Activated naive CD8-positive, alpha-beta T cell treated with anti-CD3 and anti-CD28 coated beads, Interleukin-2, amount 10 ng/mL, durations not matched to agents 7 days and 5 days (primary cell): ENCODE measurements at places on chromosomes 4 and X.

DNA sequence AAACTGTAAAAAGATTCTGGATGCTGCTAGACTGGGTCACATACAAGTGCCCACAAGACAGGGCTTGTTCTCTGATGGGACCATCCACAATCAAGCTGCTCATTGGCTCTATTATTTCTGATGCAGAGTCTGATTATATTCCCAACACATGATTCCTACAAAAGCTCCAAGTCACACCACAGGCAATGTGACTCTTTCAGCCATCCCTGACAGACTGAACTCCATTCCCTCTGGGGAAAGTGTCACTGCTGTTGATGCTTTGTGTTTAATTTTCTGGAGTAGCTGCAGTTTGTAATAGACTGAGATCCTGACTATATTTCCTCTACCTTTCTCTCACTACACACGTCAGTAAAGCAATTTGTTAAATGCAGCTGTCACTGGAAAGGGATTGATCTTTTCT lies 55.4 kb upstream of the BCLAF3 start:
- no peak for DNase-seq

DNA sequence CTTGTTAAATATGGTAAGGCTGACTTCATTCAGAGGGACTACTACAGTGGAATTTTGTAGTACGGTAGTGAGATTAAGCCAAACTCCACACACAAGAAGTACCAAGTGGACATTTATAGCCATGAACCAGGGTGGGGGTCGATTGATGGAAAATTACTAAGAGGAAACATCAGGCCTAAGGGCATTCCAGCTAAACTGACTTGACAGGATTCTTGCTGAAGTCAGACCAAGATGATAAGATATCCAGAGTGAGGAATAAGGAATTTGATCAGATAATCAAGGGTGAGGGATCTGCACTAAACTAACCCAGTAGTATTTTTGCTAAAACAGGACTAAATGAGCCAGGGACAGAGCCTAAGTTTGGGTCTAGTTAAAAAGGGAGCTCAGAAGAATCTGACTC lies 597.5 kb downstream of the RPA4 start:
- DNase-seq, result no peak

DNA sequence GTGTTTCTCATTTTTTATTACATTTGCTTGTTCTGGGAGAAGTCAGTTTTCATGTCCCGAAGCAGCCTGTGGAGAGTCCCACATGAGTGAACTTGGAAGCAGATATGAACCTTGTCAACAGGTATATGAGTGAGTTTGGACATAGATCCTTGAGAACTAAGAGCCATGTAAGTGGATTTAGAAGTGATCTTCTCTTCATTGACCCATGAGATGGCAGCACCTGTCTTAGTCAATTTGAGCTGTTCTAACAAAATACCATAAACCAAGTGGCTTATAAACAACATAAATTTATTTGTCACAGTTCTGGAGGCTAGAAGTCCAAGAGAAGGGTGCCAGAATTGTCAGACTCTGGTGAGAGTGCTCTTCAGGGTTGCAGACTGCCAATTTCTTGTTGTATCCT lies 1043.8 kb downstream of the ADGRL3 start:
- no peak for DNase-seq

- DNase-seq, result no peak
These were observed 127.8 kb downstream of the PHKA2 start for GRCh38 chrX:18855919-18856644.

DNA sequence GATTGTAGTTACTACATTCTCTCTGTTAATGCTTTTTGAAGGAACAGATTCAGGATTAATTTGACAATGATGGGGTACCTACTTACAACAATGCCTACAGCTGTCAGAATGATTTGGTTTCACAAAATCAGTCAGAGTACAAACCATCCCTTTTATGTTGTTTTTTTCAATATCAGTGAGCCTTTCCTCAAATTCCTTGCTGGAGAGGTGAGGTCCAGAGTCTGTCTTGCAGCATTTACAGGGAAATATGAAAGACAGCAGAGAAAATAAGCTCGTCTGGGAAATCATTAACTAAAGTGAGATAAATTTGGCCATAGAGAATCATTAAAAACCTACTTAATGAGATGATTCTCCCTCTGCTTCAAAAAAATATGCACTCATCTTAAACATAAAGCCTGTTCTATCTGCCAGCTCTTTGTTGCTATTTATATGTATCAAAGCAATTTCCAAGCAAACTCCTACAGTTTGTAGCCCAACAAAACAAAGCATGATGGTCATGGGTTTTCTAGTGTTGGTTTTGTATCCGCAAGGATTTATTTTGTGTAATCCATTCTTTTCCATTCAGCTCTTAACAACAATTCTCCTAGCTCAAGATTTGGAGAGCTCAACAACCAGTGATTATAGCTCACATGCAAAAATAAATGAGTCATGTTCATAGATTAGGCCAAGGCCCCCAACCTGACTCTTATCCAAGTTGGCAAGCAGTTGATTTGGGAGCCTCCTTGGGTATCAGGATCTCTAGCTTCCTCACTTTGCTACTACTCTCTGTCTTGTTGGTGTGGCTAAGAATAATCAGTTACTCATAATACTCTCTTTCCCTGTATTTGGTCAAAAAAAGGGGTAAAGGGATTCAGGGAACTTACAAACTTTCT lies 222.6 kb downstream of the ENOX2 start:
- DNase-seq, result no peak

- DNase-seq, result no peak
These were observed 31.4 kb upstream of the BBS12 start for GRCh38 chr4:122701061-122701460.

DNA sequence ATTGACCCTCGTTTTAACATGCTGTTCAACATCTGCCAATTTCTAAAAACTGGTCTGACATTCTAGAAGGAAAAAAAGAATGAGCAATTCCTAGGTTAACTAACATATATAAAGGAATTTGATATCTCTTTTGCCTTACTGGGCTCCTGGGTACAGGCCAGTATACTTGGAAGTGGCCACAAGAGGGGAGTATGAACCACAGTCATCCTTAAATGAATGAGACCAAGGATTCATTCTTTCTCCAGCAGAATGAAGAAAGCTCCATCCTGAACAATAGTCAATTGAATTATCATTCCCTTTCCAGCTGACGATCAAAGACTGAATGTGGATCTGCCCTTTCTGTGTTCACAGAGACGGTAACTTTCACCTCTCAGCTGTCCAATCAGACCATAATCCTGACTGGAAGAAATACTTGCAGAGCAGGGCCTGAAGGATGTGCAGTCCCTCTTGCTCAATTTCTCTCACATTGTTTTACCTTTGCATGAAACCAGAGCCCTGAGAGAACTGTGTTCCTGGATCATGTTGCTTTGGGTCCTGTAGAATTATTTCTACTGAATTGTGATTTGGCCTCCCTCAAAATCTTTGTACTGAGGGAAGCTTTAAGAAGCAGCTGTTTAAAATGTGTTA lies 14.8 kb upstream of the SPARCL1 start:
- no peak for DNase-seq

GRCh38 chrX:125492439-125492838 lies 172.8 kb downstream of the TEX13C start:
- DNase-seq, result no peak

DNA sequence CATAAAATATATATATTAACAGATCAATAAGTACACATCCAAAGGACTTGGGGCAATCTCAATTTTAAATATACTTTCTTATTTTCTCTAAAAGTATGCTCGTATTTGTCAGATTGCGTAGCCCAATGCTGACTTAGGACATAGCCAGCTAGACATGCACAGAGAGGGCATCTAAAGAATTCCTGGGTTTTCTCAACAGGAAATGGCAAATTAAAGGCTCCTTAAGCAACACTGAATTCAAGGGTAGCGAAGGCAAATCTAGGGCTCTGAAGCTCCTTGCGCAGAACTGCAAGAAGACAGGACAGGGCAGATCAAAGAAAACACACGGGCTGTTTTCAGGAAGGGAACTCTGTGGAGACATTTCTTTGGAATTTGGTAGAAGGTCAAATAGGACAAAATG lies 94.6 kb upstream of the FTHL17 start:
- DNase-seq, result no peak

DNA sequence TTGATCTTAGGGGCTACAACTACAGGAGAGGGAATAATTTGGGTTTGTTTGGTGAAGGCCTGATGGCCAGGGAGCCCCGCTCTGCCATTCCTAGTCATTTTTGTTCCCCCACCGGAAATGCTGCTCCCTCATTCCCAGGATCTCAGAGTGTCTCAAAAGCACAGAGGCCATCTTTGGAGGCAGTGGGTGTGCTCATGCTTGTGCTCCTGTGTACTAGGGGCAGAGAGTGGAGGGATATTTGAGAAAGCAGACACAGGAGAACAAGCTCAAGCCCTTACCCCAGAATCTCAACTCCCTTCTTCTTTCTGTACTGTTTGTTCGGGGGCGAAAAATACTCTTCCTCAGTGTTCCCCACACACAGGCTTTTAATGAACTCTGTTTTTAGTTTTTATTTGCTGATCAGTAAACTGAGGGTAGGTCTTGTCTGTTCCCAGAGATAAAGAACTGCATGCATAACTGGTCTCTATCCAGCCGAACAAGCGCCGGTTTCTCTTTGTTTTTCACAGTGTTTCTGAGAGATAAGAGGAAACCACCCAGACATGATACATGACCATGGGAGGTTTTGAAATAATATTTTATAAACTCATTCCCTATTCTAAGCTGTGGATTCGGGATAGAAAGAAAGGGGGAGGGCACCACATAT lies 32.9 kb upstream of the XK start:
- no peak for DNase-seq

DNA sequence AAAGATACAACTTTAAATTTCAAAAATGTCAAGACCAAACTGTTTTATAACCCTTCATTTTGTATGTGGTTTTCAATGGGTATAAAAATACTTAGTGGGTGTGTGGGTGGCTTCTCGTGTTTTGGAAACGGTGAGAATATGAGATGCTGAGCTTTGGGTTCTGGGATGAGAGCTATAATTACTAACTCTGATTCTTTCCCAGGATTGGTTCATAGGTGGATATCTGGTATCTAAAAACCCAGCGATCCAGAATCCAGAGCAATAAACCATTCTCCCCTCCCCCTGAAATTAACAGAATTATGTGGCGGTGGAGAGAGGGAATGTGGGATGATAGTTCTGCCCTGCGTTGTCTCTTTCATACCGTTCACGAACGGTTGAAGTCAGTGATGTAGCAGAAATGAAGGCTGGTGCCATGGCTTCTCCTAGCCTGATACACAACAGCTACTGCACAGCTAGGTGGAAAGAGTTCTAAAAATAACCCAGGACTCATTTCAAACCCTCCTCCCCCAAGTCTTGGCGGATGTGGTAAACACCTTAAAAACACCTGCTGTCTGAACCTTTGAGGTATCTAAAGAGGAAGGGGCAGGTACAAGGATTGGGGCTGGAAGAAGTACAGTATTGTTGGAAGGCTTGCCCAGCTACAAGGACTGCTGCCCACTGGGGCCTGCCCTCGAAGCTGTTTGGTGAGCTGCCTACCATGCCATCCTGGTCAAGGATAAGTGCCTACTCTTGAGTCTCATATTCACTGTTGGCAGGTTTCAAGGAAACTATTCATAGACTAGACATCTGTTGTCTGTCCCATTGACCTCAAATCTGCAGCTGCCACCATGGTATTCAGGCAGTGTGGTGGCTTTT lies 44.5 kb downstream of the SEPTIN11 start:
- DNase-seq, result peak; percentile 58
